Stimulated activated CD4-positive, alpha-beta T cell treated with anti-CD3 and anti-CD28 coated beads, Interleukin-12 subunit alpha, Interleukin-12 subunit beta, amount 100 ng/mL, for 4 hours (primary cell): ENCODE measurements at places on chromosomes 2 and 18.
A peak's percentile ranks its signal among the peaks of the same experiment; 100 is the strongest.

DNA sequence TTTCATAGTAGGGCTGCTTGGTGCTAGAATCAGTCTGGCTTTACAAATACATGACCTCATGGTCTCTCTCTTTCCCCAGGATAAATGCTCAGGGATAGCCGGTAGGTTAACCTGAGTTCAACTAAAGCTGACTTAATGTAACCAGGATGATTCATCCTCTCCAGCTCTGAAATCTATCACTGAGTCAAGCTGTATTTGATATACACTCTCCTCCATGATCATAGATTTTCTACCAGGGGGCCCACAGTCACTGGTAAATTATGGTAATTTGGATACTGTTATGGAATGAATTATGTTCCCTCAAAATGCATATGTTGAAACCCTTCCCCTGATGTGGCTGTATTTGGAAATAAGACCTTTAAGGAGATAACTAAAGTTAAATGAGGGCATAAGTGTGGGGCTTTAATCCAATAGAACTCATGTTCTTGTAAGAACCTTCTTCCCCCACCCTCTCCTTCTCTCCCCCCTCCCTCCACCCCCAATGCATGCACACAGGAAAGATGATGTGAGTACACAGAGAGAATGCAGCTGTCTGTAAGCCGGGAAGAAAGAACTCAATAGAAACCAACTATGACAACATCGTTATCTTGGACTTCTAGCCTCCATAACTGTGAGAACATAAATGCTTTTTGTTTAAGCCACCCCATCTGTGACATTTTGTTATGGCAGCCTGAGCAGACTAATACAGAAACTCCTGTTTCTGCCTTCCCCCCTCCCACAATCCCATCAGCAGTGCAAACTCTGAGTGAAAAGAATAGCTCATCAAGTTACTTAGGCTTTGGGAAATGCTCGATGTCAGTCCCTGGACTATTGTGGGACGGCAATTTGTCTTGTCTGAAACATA lies 134.9 kb upstream of the KYNU start:
- DNase-seq = no peak

GRCh38 chr2:197167608-197168314 lies 142.8 kb downstream of the ANKRD44 start:
- no peak for DNase-seq

DNA sequence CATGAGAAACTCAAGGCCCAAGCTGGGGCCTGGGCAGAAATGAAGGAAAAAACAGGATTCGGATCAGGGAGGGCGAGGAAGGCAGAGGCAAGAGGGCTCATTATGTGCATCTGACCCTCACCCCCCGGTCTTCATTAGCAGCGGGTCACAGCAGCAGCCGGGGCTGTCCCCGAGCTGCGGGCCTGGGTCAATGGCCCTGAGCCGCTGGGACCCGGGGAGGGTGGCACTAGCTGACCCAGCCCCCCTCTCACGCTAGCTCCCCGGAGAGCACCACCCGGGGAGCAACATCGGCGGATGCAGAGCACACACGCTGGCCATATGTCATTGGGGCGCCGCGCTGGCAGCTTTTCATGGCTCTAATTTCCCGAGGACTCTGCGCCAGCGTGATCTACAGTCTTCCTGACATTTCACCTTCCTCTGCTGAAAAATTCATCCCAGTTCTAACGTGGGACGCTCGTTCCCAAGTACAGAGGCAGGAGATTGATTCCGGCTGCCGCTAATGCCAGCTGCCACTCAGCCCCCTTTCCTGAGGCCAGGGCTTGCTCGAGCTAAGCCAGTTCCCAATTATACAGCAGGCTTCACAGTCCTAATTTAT lies 63.7 kb downstream of the EIPR1 start:
- no peak for DNase-seq

- DNase-seq = no peak
Measured at GRCh38 chr2:152098496-152099366, at the start of gene CACNB4. Gene CACNB4, minus strand, starts transcription at chr2:152099044.

DNA sequence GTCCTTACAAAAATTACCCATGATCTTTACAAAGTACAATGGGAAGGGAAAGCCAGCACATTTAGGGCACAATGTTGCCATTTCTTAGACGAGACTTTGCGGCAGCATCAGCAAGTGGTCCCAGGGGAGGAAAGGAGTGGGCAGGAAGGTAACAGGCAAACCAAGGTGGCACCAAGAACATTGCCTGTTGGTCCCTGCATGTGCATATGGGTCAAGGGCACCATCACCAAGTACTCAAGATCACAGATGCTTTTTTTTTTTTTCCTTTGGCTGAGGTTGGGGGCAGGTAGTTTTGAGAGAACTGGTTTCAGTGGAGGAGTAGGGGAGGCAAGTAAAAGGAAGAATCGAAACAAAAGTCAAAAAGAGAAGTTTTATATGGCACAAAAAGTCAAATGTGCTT lies 752 bp upstream of the CYTIP start:
- DNase-seq = no peak

DNA sequence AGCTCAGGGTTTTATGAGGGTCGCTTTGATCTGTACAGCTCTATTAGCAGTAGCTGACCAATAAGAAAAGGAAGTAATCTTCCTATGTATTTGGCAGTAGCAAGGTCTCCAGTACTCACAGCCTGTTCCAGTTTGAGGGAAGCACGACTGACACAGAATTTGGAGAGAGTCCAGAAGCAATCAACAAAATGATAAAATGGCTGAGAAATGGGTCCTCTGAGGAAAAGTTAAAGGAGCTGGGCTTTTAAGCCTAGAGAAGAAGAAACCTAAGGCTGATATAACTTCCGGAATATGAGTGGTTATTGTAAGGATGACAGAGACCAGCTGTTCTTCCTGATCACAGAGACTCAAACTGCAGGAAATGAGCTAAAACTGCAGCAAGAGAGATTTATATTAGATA lies 382.8 kb downstream of the GPD2 start:
- no peak for DNase-seq

- no peak for DNase-seq
Measured at GRCh38 chr18:59744271-59744721, 47.1 kb upstream of the CCBE1 start.

DNA sequence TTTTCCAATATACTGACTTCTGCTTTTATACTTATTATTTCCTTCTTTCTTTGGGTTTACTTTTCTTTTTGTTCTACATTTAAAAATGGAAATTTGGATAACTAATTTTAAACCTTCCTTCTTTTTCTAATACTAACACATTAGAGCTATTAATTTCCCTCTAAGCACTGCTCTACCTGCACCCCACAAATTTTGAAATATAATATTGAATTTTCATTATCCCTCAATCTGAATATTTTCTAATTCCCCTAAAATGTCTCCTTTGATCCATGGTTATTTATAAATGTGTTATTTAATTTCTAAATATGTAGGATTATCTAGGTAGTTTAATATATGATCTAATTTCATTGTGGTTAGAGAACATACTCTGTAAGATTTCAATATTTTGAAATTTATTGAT lies 63.4 kb upstream of the LGALSL start:
- no peak for DNase-seq

DNA sequence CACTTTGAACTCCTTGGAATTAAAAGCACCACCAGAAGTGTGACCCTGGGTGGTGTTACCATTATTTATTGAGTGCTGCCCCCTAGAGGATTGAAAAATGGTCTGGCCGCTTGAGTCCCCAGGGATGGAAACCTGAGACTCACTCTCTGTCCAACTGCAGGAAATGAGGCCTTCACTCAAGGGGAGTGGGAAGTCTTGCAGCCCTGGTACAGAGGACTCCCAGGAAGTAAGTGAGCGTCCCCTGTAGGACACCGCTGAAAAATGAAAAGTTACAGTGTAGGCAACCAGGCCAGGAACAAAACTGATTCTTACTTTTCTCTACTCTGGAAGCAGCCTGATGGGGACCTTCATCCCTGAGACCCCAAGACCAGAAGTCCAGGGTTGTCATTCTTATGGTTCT lies 2.2 kb upstream of the NRP2 start:
- DNase-seq = peak; percentile 32

GRCh38 chr18:75635096-75635495 lies 207.6 kb upstream of the SMIM21 start:
- DNase-seq = no peak

DNA sequence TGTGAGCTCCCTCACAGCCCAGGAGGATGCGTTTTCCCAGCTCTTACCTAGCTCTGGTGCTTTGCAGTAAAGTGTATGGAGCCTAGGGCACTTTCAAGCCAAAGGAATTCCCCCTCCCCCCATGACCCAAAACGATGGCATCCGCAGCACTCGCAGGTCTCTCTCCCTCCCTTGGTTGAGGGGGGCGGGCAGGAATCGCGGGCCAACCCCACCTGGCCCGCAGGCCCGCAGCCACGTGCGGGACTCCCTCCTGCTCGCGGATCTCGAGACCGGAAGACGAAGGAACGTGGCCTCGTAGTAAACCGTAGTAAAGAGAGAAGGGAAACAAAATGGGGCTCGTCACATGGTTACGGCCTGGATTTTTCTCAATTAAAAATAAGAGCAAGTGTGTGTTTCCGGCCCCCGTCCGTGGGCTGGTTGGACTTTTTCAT lies 8.5 kb downstream of the IRS1 start:
- no peak for DNase-seq

DNA sequence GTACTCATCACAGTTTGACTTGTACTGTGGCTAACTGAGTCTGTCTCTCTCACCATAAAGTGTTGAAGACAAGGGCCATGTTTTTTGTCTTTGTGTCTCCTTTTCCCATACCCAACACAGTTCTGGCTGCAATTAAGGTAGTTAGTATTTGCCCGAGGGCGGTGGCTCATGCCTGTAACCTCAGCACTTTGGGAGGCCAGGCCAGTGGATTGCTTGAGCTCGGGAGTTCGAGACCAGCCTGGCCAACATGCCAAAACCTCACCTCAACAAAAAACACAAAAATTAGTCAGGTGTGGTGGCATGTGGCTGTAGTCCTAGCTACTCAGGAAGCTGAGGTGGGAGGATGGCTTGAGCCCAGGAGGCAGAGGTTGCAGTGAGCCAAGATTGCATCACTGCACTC lies 6.9 kb upstream of the KIF3C start:
- DNase-seq = no peak

DNA sequence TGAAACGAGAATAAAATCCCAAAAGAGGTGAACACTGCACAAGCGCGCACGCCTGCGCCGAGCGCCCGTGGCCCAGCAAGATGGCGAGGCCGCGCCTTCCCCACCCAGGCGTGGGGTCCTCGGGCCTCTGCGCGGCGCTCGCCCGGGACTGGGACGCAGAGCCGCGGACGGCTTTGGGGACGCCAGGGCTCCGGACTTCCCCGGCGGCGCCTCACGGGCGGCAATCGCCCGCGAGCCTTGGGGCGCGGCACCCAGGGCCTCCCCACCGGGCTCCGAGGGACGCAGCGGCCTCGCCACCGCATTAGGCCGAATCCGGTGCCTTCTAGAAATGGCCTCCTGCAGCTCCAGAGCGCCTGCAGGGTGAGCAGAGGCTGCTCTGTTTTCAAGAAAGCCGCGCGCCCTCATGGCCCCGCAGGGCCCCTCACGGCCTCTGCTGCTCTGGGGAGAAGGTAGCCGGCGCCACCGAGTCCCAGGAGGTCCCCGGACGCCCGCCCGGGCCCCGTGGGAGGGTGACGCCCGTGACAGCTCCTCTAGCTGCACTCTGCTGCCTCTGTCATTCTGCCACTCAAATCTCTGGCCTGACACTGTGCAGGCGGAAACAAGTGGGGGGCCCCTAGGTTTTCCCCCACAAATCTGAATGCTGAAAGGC lies 35.9 kb upstream of the POMC start:
- DNase-seq = no peak

DNA sequence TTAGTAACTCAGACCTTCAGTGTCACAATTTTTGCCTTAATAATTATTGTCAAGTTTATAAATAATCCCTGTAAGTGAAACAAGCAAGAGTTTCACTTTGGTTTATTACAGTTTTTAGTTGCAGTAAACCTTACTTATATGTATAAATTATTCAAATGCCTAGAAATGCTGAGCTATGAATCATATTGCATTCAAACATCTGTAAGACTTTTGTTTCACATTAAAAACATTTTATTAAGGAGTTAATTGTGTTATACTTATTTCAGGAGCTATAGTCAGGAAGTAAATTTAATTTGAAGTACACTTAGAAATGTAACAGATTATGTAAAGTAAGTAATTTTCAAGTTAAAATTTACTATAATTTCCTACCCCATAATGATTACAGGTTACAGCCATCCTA lies 3.9 kb upstream of the ETAA1 start:
- DNase-seq = no peak

DNA sequence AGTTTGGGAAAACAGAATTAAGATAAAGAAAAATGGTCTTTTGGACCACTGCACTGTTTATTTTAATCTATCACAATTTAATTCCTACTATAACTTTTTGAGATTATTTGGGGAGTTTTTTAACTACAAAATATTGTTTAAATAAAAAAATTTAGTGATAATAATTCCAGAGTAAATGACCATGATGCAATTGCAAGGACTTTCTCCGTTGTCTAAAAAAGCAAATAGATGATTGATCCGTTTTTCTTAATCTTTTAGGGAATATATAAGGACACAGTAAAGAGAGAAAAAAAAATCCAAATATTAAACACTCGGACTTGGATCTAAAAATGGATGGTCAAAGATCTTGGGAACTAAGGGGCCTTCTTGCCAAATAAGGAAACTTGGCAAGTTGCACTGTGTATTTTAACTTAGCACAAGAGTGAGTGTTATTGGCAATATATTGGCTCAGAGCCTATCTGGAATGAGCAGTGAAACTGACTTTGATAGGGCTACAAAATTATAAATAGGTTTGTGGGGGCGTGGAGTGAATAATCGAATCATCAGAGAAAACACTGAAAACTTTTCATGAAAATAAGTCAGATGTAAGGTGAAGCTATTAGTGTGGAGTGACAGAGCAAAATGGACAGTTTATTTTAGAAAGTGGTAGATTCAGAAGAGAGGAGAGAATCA lies 2.0 kb downstream of the MAP3K20 start:
- no peak for DNase-seq

- no peak for DNase-seq
Measured at GRCh38 chr18:54952026-54952425, 7.2 kb downstream of the CCDC68 start.

- DNase-seq = no peak
Measured at GRCh38 chr18:35121531-35121930, 80.3 kb downstream of the MAPRE2 start.

GRCh38 chr2:481388-481787 lies 193.5 kb upstream of the ALKAL2 start:
- DNase-seq = no peak

DNA sequence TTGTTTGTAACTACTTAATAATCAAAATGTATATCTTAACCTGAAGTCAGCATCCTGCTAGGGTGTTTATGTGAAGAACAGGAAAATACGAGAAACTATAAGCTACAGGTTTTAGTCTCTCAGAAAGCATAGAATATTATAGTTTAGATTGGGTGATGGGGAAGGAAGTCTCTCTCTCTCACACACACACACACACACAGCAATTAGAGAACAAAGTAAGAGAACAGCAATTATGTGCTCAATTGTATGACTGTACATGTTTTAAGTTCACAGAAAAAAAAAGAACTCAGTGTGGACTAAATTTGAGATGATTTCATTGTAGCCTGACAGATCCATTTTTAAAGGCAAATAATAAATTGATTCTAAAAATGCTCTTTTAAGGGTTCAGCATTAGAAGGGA lies 94.3 kb upstream of the ZNF516 start:
- DNase-seq = no peak
